ENCODE measurements at places on chromosomes 3 and 15. TPM values are rescaled to one million over a fixed set of nuclear protein-coding genes. Genes with fewer than 3 reads are reported as not detected.

GRCh38 chr15:80151148-80151547 lies 1.7 kb upstream of the FAH start:
- no peaks in the 10 kb centered on the region for H3K36me3 ChIP-seq
- no peak overlapping the region for H3K27ac ChIP-seq
- no peaks in the 10 kb centered on the region for H3K27me3 ChIP-seq
- H3K4me1 ChIP-seq: no peaks in the 10 kb centered on the region

DNA sequence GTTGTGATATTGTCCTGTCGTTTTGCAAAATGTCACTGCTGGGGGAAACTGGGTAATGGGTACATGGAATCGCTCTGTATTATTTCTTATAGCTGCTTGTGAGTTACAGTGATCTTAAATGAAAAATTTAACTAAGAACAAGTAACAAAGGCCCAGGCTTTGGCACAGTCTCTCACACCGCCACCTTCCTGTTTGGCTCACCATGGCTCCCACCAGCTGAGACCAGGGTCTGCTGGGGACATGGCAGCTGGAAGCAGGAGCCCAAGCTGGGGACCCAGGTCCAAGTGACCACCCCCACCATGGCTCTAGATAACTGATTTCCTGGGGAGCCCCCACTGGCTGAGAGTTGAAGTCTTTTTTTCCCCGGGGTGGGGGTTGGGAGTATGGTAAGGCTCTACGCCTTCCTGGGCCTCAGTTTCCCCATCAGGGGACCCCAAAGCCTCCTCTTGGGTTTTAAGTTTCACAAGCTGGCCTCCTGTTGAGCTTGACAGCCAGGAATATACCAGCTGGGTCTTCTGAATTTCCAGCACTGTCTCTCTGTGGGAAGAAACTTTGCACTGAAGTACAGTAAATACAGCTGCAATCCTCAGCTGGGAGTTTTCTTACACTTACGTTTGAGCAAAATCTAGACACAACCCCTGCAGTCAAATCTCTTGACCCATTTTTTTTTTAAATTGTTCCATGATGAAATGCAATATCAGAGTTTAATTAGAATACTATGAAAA lies 26.1 kb downstream of the ABTB1 start:
- no peak for DNase-seq
- H3K27me3 ChIP-seq: no peaks in the 10 kb centered on the region
- H3K27ac ChIP-seq: no peak overlapping the region
- no peaks in the 10 kb centered on the region for H3K36me3 ChIP-seq

GRCh38 chr15:86691091-86691663 lies 611.5 kb downstream of the AGBL1 start:
- no peaks in the 10 kb centered on the region for H3K4me1 ChIP-seq
- H3K36me3 ChIP-seq: no peaks in the 10 kb centered on the region
- no peak for DNase-seq
- no peaks in the 10 kb centered on the region for H3K27me3 ChIP-seq

The C3orf85 gene
- not detected for polyA plus RNA-seq

GRCh38 chr3:171225165-171225564 lies 198.6 kb upstream of the SLC2A2 start:
- H3K27ac ChIP-seq: no peak overlapping the region
- H3K4me3 ChIP-seq: no peak overlapping the region
- no peaks in the 10 kb centered on the region for H3K27me3 ChIP-seq
- H3K36me3 ChIP-seq: no peaks in the 10 kb centered on the region
- H3K4me1 ChIP-seq: peaks cover 11% of the 10 kb centered on the region
- DNase-seq: peak; percentile 54

- H3K27me3 ChIP-seq: no peaks in the 10 kb centered on the region
- no peaks in the 10 kb centered on the region for H3K36me3 ChIP-seq
- H3K4me1 ChIP-seq: no peaks in the 10 kb centered on the region
- no peak overlapping the region for H3K4me3 ChIP-seq
- no peak overlapping the region for H3K27ac ChIP-seq
These were observed 32.6 kb upstream of the ITGA11 start for GRCh38 chr15:68464448-68465090.

The PLOD2 gene
- polyA plus RNA-seq: not detected

GRCh38 chr15:70033529-70034140 lies 64.1 kb downstream of the TLE3 start:
- no peak overlapping the region for H3K27ac ChIP-seq
- no peaks in the 10 kb centered on the region for H3K4me1 ChIP-seq
- no peak for DNase-seq
- no peak overlapping the region for H3K4me3 ChIP-seq
- H3K27me3 ChIP-seq: no peaks in the 10 kb centered on the region

DNA sequence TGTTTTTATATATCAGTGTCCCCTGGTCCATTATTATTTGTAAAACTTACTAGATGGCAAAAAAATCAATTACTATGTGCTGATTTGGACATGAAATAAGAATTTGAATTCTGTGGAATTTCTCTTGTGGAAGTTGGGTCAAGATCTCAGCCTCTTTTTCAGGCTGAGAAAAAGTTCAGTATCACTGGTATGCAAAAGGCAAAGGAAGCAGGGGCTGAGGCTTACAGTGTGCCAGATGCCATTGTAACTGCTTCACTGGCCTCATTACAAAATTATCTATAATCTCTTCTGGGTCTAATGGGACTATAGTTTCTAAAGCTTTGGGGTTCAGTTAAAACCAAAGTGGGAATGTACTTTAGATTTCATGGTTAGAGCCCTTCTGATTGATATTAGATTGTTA lies 125.9 kb upstream of the SLC7A14 start:
- H3K4me1 ChIP-seq: no peaks in the 10 kb centered on the region
- H3K27me3 ChIP-seq: no peaks in the 10 kb centered on the region
- H3K36me3 ChIP-seq: no peaks in the 10 kb centered on the region
- no peak for DNase-seq
- H3K27ac ChIP-seq: no peak overlapping the region

DNA sequence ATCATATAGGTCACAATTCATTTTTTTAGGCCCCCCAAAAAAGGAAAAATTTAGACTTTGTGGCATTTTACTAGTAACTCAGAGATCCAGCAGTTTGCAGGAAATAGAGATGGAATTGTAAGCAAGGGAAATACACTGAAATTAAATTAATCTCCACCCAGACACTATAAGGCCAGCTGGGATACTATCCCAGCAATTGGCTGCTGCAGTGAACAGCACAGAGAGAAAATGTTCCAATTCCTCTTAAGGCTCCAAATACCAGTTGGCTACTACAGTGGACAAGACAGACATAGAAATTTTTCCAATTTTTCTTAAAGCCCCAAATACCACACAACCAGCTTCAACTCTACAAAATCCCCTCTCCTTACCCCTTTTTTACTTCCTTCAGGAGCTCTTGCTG lies 78.9 kb downstream of the ULK4 start:
- H3K36me3 ChIP-seq: no peaks in the 10 kb centered on the region
- no peak overlapping the region for H3K4me3 ChIP-seq
- no peaks in the 10 kb centered on the region for H3K4me1 ChIP-seq
- no peak for DNase-seq

The ADGRG7 gene
- polyA plus RNA-seq: not detected

GRCh38 chr3:46504789-46505188 lies 7.0 kb downstream of the RTP3 start:
- no peak overlapping the region for H3K27ac ChIP-seq
- no peak for DNase-seq
- no peaks in the 10 kb centered on the region for H3K27me3 ChIP-seq
- no peaks in the 10 kb centered on the region for H3K4me1 ChIP-seq

DNA sequence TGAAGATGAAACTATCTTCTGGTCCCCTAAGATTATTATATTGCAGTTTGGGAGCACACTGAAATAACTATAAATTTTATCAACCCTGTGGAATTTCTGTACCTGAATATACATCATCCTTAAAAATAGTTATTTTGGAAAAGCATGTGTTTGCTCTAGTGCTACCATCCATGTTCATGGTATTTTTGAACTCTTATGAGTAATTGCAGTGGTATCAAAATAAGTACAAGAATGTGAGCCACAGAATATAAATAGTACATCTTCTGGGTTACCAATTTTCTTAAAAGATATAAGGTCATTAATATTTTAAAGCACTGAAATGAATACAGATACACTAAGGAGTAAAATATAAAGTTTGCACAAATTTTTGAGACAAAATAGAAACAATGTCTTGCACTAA lies 206.5 kb downstream of the CBLB start:
- no peak overlapping the region for H3K4me3 ChIP-seq
- no peaks in the 10 kb centered on the region for H3K27me3 ChIP-seq
- H3K36me3 ChIP-seq: peaks cover 8% of the 10 kb centered on the region
- H3K27ac ChIP-seq: no peak overlapping the region

The ADAMTSL3 gene
- not detected for polyA plus RNA-seq

- H3K4me1 ChIP-seq: no peaks in the 10 kb centered on the region
- H3K27me3 ChIP-seq: no peaks in the 10 kb centered on the region
- no peaks in the 10 kb centered on the region for H3K36me3 ChIP-seq
- no peak overlapping the region for H3K4me3 ChIP-seq
These were observed 144.1 kb downstream of the CNTN3 start for GRCh38 chr3:74470313-74470712.

- no peak for DNase-seq
- no peaks in the 10 kb centered on the region for H3K4me1 ChIP-seq
- no peaks in the 10 kb centered on the region for H3K27me3 ChIP-seq
- H3K36me3 ChIP-seq: no peaks in the 10 kb centered on the region
- H3K27ac ChIP-seq: no peak overlapping the region
- H3K4me3 ChIP-seq: no peak overlapping the region
These were observed 130.7 kb upstream of the KCNMB2 start for GRCh38 chr3:178405531-178405930.

GRCh38 chr3:13715961-13716360 lies 163.9 kb downstream of the WNT7A start:
- no peaks in the 10 kb centered on the region for H3K4me1 ChIP-seq
- no peak overlapping the region for H3K27ac ChIP-seq
